T-helper 2 cell treated with Interferon-gamma antibody and Interleukin-4, amounts not matched to agents 5 μg/mL and 100 μg/mL, for 36 hours (primary cell): ENCODE measurements at places on chromosomes 5 and 9.

GRCh38 chr5:160197341-160198144, 31.8 kb upstream of the FABP6 start:
- DNase-seq = no peak

DNA sequence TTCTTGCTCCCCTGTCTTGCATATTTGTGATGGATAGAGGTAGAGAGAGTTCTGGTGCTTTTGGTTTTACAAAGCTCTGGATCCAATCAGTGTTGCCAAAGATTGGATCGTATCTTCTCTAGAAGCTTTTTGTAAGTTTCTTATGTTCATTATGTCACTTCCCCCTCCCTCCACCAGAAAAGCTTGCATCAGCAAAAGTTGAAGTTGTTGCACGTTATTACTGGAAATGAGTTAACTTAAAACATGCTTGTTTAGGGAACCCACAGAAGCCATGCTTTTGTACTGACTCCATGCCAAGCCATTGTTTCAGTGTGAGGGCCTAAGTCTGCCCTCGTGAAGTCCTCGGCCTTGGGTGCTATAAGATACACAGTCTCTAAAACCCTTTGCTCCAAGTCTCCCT, 186.5 kb downstream of the ERCC6L2 start:
- no peak for DNase-seq

DNA sequence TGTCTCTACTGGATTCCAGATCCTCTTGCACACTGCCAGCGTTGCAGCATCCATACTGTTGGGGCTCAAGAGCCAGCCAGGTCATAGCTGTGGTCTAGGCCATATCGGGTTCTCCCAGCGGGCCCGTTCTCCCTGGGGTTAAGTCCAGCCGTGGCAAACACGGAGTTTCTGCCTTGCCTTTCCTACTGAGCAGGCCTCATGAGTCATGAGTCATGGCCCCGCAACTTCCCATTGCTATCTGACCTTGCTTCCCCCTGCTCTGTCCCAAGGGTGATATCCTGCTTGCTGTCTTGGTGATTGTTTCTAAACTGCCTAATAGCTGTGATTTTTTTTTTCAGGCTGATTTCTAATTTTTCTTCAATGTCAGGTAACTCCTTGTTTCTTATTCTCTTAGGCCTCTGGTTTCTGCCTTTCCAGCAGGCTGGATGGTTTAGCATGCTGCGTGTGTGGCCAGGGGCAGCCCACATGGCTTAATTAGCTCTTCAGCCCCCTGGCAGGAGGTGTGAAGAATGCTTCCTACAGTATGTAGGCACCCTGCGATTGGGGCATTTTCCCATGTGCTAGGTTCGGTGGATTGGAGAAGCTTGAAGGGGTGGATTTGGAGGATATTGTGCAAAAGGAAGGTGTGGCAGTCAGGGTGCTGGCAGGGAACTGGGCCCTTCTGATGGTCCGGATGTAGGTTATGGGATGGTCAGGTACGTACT, 18.7 kb downstream of the DAPK1 start:
- no peak for DNase-seq

GRCh38 chr9:91483189-91483691, 59.6 kb upstream of the NFIL3 start:
- no peak for DNase-seq
